ENCODE measurements at places on chromosomes 5 and 9. TPM values are rescaled to one million over a fixed set of nuclear protein-coding genes. Genes with fewer than 3 reads are reported as not detected.

CKMT2 gene
- not detected for total RNA-seq

PLGRKT gene
- total RNA-seq, result 25.5 TPM

NEUROG1 gene
- not detected for total RNA-seq

PCSK5 gene
- 6.0 TPM for total RNA-seq

C5orf63 gene
- total RNA-seq, result 11.6 TPM

SH3PXD2B gene
- 0.28 TPM for total RNA-seq

SMAD5 gene
- 22.9 TPM for total RNA-seq

PCDHB10 gene
- not detected for total RNA-seq

CACNA1B gene
- total RNA-seq, result not detected

TAF1L gene
- 0.06 TPM for total RNA-seq

ROPN1L gene
- 1.5 TPM for total RNA-seq

- H3K4me3 ChIP-seq, result no peak overlapping the region
- H3K4me1 ChIP-seq, result peaks cover 2% of the 10 kb centered on the region
These were observed 60.7 kb upstream of the IFNE start for GRCh38 chr9:21542787-21543186.

DNA sequence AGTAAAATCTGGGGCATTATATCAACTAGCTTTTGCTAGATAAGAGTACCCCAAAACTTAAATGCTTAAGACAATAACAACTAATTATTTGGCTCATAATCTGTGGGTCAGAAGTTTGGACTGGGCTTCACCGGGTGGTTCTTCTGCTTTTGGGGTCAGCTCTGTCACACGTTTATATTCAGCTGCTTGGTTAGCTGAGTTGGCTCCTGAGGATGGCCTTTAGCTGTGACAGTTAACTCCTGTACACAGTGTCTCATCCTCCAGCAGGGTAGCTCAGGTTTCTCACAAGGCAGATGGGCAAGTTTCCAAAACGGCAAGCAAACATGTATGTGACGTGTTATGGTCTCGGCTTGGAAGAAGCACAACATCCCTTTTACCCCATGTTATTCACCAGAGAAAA, 488.2 kb downstream of the TLE4 start:
- no peak for DNase-seq
- H3K4me3 ChIP-seq, result no peak overlapping the region
- H3K27me3 ChIP-seq, result no peaks in the 10 kb centered on the region
- H3K27ac ChIP-seq, result no peak overlapping the region
- no peaks in the 10 kb centered on the region for H3K4me1 ChIP-seq

DNA sequence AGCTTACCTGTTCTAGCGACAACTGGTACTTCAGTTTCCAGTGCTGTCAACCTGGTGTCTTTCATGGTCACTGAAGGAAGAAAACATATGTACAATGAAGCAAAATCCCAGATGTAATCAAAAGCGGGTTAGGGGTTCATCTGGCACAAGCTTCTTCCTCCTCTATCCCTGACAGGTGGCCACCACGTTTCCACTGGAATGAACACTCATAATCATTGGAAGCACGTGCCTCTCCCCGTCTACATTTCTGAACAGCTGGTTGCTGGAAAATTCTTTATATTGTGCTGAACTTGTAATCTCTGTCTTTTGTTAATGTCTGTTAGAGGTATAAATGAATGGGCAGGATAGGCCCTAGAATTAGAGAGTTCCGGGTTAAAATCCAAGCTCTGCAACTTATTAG, 9.4 kb downstream of the TSC1 start:
- no peak overlapping the region for H3K27ac ChIP-seq
- peaks cover 3% of the 10 kb centered on the region for H3K4me1 ChIP-seq
- H3K36me3 ChIP-seq, result peaks cover 3% of the 10 kb centered on the region
- no peak overlapping the region for H3K4me3 ChIP-seq
- H3K27me3 ChIP-seq, result no peaks in the 10 kb centered on the region
- no peak for DNase-seq

- no peak overlapping the region for H3K27ac ChIP-seq
- H3K4me3 ChIP-seq, result no peak overlapping the region
- no peaks in the 10 kb centered on the region for H3K4me1 ChIP-seq
- DNase-seq, result no peak
These were observed 428.6 kb downstream of the DMAC1 start for GRCh38 chr9:7370988-7371387.

DNA sequence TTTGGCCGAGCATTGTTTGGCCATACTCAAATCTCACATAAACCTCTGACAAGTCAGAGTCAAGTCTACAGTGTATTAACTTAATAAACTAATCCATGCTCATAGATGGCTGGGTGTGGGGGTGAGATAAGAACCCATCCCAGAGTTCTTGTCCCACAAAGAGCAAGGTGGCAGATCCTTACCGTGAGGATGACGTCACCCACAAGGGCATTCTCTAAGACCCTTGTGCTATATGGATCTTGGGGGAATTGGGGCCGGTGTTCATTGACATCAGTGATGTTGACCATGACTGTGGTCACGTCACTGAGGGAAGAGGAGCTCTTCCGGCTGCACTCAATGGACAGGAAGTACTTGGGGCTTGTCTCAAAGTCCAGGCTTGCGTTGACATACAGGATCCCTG, 62.1 kb downstream of the FAT2 start:
- H3K4me3 ChIP-seq, result no peak overlapping the region
- DNase-seq, result no peak
- no peaks in the 10 kb centered on the region for H3K36me3 ChIP-seq
- H3K27ac ChIP-seq, result no peak overlapping the region
- H3K4me1 ChIP-seq, result no peaks in the 10 kb centered on the region
- peaks cover 5% of the 10 kb centered on the region for H3K27me3 ChIP-seq

- H3K36me3 ChIP-seq, result peaks cover 9% of the 10 kb centered on the region
- no peaks in the 10 kb centered on the region for H3K27me3 ChIP-seq
- DNase-seq, result no peak
- H3K4me1 ChIP-seq, result peaks cover 8% of the 10 kb centered on the region
- H3K4me3 ChIP-seq, result no peak overlapping the region
- no peak overlapping the region for H3K27ac ChIP-seq
These were observed 20.2 kb downstream of the HNRNPH1 start for GRCh38 chr5:179603308-179603707.

GRCh38 chr5:159409801-159410200, 79.5 kb upstream of the IL12B start:
- DNase-seq, result no peak
- peaks cover 13% of the 10 kb centered on the region for H3K36me3 ChIP-seq
- H3K27me3 ChIP-seq, result peaks cover 10% of the 10 kb centered on the region
- peak overlapping the region; percentile 61 for H3K4me3 ChIP-seq
- peaks cover 48% of the 10 kb centered on the region for H3K4me1 ChIP-seq

DNA sequence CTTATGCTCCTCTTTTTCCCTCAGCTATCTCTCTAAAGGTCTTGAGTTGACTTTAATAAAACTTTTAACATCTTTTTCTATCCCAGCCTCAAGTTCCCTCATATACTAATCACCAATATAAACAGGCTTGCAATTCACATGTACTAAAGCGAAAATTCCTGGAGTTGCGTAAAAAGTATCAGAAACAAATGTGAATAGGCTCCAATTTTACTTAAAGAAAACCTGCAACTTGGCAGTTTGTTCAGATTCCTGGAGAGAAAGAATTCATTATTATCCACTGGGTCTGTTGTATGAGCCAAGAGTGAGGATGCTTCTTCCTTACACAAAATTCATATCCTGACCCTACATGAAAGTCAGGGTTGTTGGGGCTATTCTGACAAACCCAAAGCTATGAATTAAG, 384.2 kb downstream of the DTWD2 start:
- H3K27me3 ChIP-seq, result no peaks in the 10 kb centered on the region
- DNase-seq, result no peak
- no peaks in the 10 kb centered on the region for H3K4me1 ChIP-seq

GRCh38 chr5:17434982-17435381, 63.0 kb upstream of the TAF11L2 start:
- no peak overlapping the region for H3K4me3 ChIP-seq
- no peak for DNase-seq
- no peaks in the 10 kb centered on the region for H3K36me3 ChIP-seq
- H3K27ac ChIP-seq, result no peak overlapping the region

GRCh38 chr5:38660194-38660668, 103.8 kb upstream of the LIFR start:
- H3K27me3 ChIP-seq, result peaks cover 14% of the 10 kb centered on the region
- no peak for DNase-seq
- H3K27ac ChIP-seq, result no peak overlapping the region
- H3K4me3 ChIP-seq, result no peak overlapping the region
- no peaks in the 10 kb centered on the region for H3K36me3 ChIP-seq
- no peaks in the 10 kb centered on the region for H3K4me1 ChIP-seq

GRCh38 chr5:19837536-19838174, 150.3 kb downstream of the CDH18 start:
- H3K36me3 ChIP-seq, result no peaks in the 10 kb centered on the region
- DNase-seq, result no peak
- no peak overlapping the region for H3K4me3 ChIP-seq
- H3K27ac ChIP-seq, result no peak overlapping the region
- no peaks in the 10 kb centered on the region for H3K27me3 ChIP-seq

- no peak overlapping the region for H3K4me3 ChIP-seq
- no peak overlapping the region for H3K27ac ChIP-seq
- H3K36me3 ChIP-seq, result no peaks in the 10 kb centered on the region
- no peaks in the 10 kb centered on the region for H3K27me3 ChIP-seq
- no peaks in the 10 kb centered on the region for H3K4me1 ChIP-seq
These were observed 35.0 kb upstream of the HMHB1 start for GRCh38 chr5:143776951-143777350.

GRCh38 chr9:30476826-30477225, 1907.6 kb upstream of the ACO1 start:
- no peaks in the 10 kb centered on the region for H3K27me3 ChIP-seq
- no peaks in the 10 kb centered on the region for H3K36me3 ChIP-seq
- H3K4me1 ChIP-seq, result no peaks in the 10 kb centered on the region
- DNase-seq, result no peak
- no peak overlapping the region for H3K27ac ChIP-seq

- no peak for DNase-seq
- no peaks in the 10 kb centered on the region for H3K36me3 ChIP-seq
- no peak overlapping the region for H3K4me3 ChIP-seq
- peaks cover 6% of the 10 kb centered on the region for H3K27me3 ChIP-seq
- no peak overlapping the region for H3K27ac ChIP-seq
- no peaks in the 10 kb centered on the region for H3K4me1 ChIP-seq
These were observed 133.8 kb downstream of the ARHGEF28 start for GRCh38 chr5:73759771-73760170.

DNA sequence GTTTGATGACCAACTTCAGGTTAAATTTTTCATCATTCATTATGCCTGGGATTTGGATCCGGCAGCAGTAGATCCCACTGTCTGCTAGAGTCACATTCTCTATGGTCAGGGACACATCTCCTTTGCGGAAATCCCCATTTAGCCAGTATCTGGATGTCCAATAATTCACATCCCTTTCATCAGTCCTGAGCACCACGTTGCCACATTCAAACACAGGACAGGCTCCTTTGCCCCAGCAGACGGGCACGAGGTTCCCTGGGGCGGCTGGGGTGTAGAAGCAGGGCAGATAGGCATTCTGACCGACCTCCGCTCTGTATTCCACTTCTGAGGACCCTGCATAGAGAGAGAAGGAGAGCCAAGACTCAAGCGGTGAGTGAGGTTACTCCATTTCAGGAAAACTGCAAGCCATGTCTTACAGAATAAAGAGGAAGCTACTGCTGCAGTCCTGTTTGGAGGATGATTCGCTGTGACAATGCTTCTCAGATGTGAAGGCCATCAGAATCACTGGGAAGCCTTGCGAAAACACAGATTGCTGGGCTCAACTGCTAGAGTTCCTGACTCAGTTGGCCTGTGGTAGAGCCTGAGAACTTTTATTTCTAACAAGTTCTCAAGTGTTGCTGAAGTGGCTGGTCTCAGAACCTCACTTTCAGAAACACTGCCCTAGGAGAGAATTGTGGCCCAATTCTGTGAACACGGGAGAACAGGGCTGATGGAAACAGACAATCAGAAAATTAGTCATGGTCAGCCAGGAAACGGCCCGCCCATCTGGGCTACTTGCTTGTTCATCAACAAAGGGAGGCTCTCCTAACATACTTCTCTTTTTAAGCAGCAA, 2.0 kb downstream of the HAVCR2 start:
- no peak for DNase-seq
- peak overlapping the region; percentile 92 for H3K4me3 ChIP-seq
- peaks cover 51% of the 10 kb centered on the region for H3K4me1 ChIP-seq
- H3K27me3 ChIP-seq, result no peaks in the 10 kb centered on the region

- DNase-seq, result no peak
- H3K36me3 ChIP-seq, result peaks cover 9% of the 10 kb centered on the region
- H3K4me3 ChIP-seq, result no peak overlapping the region
- no peak overlapping the region for H3K27ac ChIP-seq
- H3K4me1 ChIP-seq, result peaks cover 37% of the 10 kb centered on the region
These were observed 4.6 kb downstream of the BICD2 start for GRCh38 chr9:92760070-92760469.

- H3K4me3 ChIP-seq, result no peak overlapping the region
- no peaks in the 10 kb centered on the region for H3K4me1 ChIP-seq
- no peak overlapping the region for H3K27ac ChIP-seq
These were observed 13.1 kb downstream of the ZNF608 start for GRCh38 chr5:124733329-124733650.

- H3K27ac ChIP-seq, result no peak overlapping the region
- no peaks in the 10 kb centered on the region for H3K27me3 ChIP-seq
- H3K4me1 ChIP-seq, result no peaks in the 10 kb centered on the region
- DNase-seq, result no peak
- H3K4me3 ChIP-seq, result no peak overlapping the region
These were observed 15.2 kb downstream of the FIBCD1 start for GRCh38 chr9:130923611-130924447.

GRCh38 chr5:60362158-60362557, 337.8 kb downstream of the DEPDC1B start:
- no peaks in the 10 kb centered on the region for H3K27me3 ChIP-seq
- H3K36me3 ChIP-seq, result no peaks in the 10 kb centered on the region
- H3K4me3 ChIP-seq, result no peak overlapping the region
- no peaks in the 10 kb centered on the region for H3K4me1 ChIP-seq
- DNase-seq, result no peak
- no peak overlapping the region for H3K27ac ChIP-seq

- H3K4me3 ChIP-seq, result no peak overlapping the region
- no peak for DNase-seq
- H3K36me3 ChIP-seq, result no peaks in the 10 kb centered on the region
- H3K27ac ChIP-seq, result no peak overlapping the region
These were observed 547.2 kb downstream of the MAT2B start for GRCh38 chr5:164052536-164053093.

GRCh38 chr5:144195448-144195847, 24.8 kb downstream of the KCTD16 start:
- peaks cover 7% of the 10 kb centered on the region for H3K4me1 ChIP-seq
- no peak for DNase-seq
- no peak overlapping the region for H3K4me3 ChIP-seq
- H3K27ac ChIP-seq, result no peak overlapping the region
- no peaks in the 10 kb centered on the region for H3K36me3 ChIP-seq
- H3K27me3 ChIP-seq, result peaks cover 10% of the 10 kb centered on the region

Measured in activated naive CD8-positive, alpha-beta T cell treated with anti-CD3 and anti-CD28 coated beads, Interleukin-2, amount 10 ng/mL, durations not matched to agents 7 days and 5 days (primary cell).